Neural progenitor cell (in vitro differentiated cells): ENCODE measurements at places on chromosomes 13 and 19.

DNA sequence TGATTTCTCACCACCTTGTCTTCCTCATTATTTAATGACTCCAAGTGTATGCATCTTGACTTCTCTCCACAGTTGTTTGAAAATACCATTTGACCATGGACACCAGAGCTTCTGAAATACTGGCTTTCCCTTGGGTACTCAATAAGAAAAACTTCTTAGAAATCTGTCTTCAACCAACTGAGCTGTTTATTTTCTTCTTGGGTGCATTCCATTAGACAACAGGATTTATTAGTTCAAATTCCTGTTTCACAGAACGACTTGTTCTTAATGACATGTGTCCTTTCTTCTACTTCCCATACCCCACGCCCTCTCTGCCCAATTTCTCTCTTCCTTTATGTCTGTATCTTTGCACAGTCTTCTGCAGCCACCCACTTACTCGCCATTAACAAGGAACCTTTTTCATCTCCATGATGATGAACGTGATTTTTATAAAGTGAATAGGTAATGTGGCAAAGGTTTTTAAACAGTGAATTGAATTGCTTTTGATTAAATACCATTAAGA is 11.3 kb upstream of the ITM2B start:
- no peaks in the 10 kb centered on the region for H3K36me3 ChIP-seq
- no peaks in the 10 kb centered on the region for H3K27me3 ChIP-seq
- no peak overlapping the region for H3K4me3 ChIP-seq
- no peak overlapping the region for H3K27ac ChIP-seq

DNA sequence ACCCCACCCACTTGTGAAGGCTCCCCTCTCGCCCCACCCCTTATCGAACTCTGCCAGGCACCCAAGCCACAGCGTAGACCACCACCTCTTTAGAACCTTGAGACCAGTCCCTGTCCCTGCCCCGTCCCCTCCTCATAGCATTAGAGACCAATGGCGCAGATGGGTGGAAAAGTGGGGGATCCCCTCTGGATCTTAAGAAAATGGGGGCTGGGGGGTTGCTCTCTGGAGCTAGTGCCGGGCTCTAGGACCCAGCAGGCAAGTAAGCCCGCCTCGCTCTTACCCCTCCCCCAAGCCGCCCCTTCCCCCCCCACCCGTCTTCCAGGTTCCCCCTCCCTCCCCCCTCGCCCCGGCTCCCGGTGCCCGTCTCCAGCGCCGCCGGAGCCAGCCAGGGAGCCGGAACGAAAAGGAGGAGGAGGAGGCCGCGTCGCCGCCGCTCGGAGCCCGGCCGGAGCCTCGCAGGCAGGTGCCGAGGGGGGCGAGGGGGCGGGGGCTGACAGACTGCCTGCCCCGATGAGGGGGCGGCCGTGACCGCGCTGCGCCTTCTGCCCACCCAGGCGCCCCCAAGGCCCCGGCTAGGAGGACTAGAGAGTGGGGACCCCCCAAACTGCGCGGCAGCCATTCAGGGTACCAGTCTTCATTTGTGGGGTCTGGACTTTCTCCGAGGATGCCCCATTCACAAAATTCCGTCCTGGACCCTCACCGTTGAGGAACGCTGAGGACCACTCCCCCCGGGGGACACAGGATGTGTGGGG is at the start of gene SPRED3:
TSS of gene SPRED3 (plus strand) at position 349 of the 752 bp plus-strand sequence. CDS start 1,606 bp downstream, outside the sequence.
- peak within 1 kb of the TSS; percentile 75 for H3K4me3 ChIP-seq
- H3K27ac ChIP-seq: no peak within 1 kb of the TSS
- DNase-seq: peak; percentile 91
- H3K4me1 ChIP-seq: peaks cover 4% of the 10 kb centered on the region

GRCh38 chr19:31600731-31601295 is 251.6 kb upstream of the TSHZ3 start:
- no peaks in the 10 kb centered on the region for H3K36me3 ChIP-seq
- no peak overlapping the region for H3K27ac ChIP-seq
- no peaks in the 10 kb centered on the region for H3K27me3 ChIP-seq
- no peaks in the 10 kb centered on the region for H3K4me1 ChIP-seq

DNA sequence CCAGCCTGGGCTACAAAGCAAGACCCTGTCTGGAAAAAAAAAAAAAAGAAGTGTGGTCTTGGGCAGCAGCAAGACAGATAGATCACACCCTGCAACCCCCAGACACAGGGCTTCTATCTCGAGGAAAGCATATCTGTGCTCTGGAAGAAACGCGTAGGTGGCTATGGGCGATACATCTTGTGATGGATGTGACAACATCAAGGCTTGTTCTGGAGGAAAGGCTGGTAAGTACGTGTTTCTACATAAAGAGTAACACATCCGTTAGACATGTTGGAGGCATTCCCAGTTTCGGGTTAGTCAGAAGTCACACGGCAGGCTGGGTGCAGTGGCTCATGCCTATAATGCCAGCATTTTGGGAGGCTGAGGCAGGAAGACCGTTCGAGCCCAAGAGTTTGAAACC is 6.6 kb upstream of the DHDH start:
- no peak for DNase-seq
- peaks cover 10% of the 10 kb centered on the region for H3K27me3 ChIP-seq
- no peak overlapping the region for H3K27ac ChIP-seq
- no peak overlapping the region for H3K4me3 ChIP-seq

- H3K4me3 ChIP-seq: no peak overlapping the region
- H3K4me1 ChIP-seq: peaks cover 26% of the 10 kb centered on the region
- no peak overlapping the region for H3K27ac ChIP-seq
- DNase-seq: no peak
- no peaks in the 10 kb centered on the region for H3K36me3 ChIP-seq
Observed at GRCh38 chr13:98547455-98547854, 29.5 kb downstream of the STK24 start.

GRCh38 chr19:58573658-58574164 is 576 bp upstream of the MZF1 start:
- no peak for DNase-seq
- no peaks in the 10 kb centered on the region for H3K27me3 ChIP-seq
- no peak overlapping the region for H3K27ac ChIP-seq

- peaks cover 19% of the 10 kb centered on the region for H3K4me1 ChIP-seq
- no peak overlapping the region for H3K27ac ChIP-seq
- no peaks in the 10 kb centered on the region for H3K27me3 ChIP-seq
- H3K4me3 ChIP-seq: no peak overlapping the region
Observed at GRCh38 chr13:79867254-79867653, 386.3 kb downstream of the NDFIP2 start.

DNA sequence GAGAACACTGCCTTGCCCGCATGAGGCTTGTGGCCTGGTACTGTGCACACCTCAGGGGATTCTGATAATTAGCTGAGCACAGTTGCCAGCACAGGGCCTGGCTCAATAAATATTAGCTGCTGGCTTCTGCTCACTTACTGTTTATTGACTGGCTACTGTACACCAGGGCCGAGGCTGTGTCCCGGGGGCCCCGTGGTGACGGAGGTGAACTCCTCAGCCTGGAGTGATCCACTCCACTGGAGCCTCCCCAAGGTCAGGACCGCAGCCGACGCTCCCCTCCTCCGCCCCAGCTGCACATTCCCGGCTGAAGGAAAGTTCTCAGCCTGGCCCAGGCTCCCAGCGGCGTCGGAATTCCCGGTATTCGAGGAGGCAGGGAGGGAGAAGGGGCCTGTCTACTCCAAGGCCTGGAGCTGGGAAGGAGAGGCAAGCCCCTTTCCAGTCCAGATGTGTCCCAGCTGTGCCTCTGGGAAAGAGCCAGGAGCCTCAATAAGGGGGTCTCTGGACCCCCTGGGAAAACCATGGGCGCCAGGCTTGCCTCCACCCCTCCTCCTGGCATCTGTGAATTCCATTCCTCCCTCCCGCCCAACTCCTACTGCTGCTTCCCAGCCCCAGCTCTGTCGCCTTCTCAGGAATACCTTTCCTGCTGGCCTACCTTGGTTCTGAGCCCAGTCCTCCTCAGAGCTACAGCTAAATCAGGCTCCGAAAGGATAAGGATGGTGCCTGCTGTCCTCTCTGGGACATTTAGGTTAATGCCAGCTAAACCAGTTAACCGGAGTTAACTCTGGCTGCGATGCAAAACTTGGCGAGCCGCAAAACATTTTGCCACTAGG is 7.3 kb downstream of the RPS16 start:
- H3K36me3 ChIP-seq: peaks cover 4% of the 10 kb centered on the region
- H3K27ac ChIP-seq: peak overlapping the region; percentile 95
- H3K4me3 ChIP-seq: no peak overlapping the region
- H3K4me1 ChIP-seq: peaks cover 10% of the 10 kb centered on the region
- H3K27me3 ChIP-seq: no peaks in the 10 kb centered on the region

DNA sequence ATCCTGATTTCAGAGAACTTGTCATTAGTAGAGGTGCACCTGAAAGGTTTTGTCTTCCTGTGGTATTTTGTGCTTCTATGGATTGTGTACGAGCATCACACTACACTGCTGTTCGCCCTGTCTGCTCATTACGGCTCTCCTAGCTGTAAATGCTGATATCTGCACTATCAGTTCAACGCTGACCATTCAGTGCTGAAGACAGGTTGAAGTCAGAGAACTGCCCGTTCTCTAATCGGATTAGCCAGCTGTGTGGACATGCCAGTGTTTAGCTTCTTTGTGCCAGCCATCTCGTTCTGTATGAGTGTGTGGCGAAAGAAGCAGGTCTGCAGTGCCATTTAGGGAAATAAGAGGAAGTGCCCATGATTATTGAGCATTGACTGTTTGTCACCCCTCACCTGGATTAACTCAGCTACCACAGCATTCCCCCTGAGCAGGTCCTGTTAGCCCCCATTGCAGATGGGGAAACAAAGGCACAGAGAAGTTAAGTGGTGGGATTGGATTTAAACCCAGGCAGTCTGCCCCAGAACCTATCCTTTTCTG is 21.6 kb upstream of the C1QTNF9 start:
- no peak for DNase-seq
- no peaks in the 10 kb centered on the region for H3K36me3 ChIP-seq
- H3K4me3 ChIP-seq: no peak overlapping the region
- H3K4me1 ChIP-seq: no peaks in the 10 kb centered on the region
- H3K27me3 ChIP-seq: no peaks in the 10 kb centered on the region
- no peak overlapping the region for H3K27ac ChIP-seq

DNA sequence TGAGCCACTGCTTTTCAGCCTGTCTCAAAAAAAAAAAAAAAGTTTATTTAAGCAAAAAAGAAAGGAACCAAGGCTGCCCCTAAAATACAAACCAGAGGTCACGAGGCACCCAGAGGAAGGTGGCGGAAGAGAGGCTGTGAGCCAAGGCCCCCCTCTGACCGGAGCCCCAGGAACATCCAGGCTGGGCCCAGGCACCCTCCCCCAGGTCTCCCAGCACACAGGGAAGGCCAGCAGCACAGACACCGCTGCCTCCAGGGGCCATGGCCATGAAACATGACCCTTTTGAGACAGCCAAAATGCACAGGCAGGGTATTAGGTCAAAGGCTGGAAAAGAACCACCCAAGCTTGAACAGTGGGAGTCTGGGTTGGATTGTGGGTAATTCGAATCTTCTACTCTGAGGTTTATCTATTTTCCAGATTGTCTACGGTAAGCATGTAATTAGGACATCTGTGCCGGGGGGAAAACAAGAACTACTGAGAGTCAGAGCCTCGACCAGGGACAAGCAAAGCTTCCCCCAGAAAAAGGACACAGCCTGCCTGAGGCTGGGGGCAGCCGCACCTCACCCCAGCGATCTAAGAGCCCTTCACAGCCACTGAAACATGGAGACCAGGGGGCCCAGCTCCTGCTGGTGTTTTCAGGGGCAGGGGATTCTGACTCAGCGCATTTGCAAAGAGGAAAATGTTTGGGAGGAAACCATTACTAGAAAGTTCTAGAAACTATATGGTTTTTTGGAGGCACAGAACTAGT is 8.4 kb downstream of the PEX11G start:
- no peak overlapping the region for H3K27ac ChIP-seq
- H3K4me1 ChIP-seq: no peaks in the 10 kb centered on the region
- H3K27me3 ChIP-seq: no peaks in the 10 kb centered on the region
- no peaks in the 10 kb centered on the region for H3K36me3 ChIP-seq
- no peak for DNase-seq

GRCh38 chr19:40266119-40266518 is 19.0 kb downstream of the AKT2 start:
- H3K36me3 ChIP-seq: no peaks in the 10 kb centered on the region
- no peak for DNase-seq
- H3K27ac ChIP-seq: no peak overlapping the region
- no peaks in the 10 kb centered on the region for H3K27me3 ChIP-seq

DNA sequence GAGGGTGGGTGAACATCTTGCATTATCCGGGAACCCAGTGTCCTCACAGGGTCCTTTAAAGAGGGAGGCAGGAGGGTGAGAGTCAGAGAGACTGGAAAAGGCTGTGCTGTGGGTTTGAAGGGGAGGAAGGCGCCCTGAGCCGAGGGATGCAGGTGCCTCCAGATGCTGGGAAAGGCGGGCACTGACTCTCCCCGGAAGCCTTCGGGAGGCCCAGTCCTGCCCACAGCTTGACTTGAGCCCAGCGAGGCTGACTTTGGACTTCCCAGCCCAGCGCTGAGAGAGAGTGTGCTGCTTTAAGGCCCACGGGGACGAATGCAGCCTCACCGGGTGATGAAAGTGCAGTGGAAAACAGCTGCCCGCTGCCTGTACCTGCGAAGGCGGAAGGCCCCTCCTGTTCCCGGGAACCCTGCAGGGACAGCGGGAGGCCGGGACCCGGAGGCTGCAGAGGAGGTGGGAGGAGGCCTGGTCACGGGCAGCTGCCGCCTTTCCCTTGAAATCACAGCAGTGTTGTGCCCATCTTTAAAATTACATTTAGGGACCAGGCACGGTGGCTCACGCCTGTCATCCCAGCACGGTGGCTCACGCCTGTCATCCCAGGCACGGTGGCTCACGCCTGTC is 16.1 kb downstream of the REXO1 start:
- no peak for DNase-seq
- peaks cover 4% of the 10 kb centered on the region for H3K4me1 ChIP-seq
- H3K27ac ChIP-seq: no peak overlapping the region
- H3K27me3 ChIP-seq: no peaks in the 10 kb centered on the region
- H3K4me3 ChIP-seq: no peak overlapping the region

DNA sequence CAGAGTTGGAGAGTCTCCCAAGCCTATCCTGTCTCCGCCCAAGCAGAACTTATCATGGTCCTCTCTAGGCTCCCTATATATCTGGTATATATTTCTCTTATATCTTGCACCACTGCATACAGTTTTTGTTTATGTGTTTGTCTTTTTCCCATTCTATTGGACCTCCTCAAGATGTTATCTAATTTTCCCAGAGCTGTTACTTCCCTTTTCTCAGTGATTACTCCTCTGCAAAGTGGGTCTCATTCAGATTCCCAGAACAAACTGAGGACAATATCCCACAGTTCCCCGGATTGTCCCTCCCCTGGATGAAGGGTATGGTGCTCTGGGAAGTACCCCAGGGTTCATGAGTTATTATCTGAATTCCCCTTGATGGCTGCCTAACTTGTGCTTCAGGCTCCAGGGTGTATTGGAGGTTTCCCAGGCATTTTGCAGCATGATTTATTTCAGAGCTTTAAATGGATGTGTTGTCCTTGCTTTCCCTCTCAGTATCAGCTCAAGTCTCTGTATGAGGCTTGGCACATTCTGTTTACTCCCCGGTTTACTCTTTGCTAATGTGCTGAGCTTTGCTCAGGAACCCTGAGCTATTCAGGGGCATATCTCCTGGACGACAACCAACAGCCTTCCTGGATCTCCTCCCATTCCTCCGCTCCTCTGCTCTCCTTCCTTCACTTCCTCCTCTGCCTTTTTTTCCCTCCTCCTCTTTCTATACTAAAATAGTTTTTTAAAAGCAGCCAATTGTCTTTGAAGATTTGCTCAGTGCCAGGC is 329.3 kb downstream of the SPRY2 start:
- no peaks in the 10 kb centered on the region for H3K36me3 ChIP-seq
- H3K4me1 ChIP-seq: peaks cover 2% of the 10 kb centered on the region
- DNase-seq: no peak
- no peak overlapping the region for H3K4me3 ChIP-seq
- no peaks in the 10 kb centered on the region for H3K27me3 ChIP-seq
- no peak overlapping the region for H3K27ac ChIP-seq

- H3K4me1 ChIP-seq: peaks cover 3% of the 10 kb centered on the region
- no peaks in the 10 kb centered on the region for H3K36me3 ChIP-seq
- DNase-seq: peak; percentile 96
- peaks cover 16% of the 10 kb centered on the region for H3K27me3 ChIP-seq
Observed at GRCh38 chr19:52535771-52536447, 8.4 kb downstream of the ZNF808 start.
